PC-3 (cell line): ENCODE measurements at places on chromosomes 2 and 18. TPM values are rescaled to one million over a fixed set of nuclear protein-coding genes. Genes with fewer than 3 reads are reported as not detected.

DNA sequence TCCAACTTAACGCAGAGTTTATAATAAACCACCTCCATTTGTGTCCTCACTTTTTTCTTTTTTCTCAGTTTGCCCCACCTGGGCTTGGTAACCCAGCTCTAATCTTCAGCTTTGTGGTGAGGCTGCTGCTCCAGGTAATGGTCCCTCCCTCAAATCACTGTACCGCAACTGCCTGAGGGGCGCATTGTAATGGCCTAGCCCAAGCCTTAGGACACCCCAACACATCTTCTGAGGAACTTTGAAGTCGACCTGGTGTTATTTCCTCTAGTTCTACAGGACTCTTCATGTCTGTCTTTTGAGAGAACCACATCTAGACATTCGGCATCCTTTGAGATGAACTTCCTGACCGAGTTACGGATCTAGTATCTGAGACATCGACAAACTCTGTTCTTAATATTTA, 99.7 kb downstream of the PLEKHM3 start:
- no peak for DNase-seq

The SKA1 gene
- 11.6 and 17.2 TPM in 2 replicates for total RNA-seq

The ZSWIM2 gene
- total RNA-seq: not detected in 2 replicates

The CRYGD gene
- not detected in 2 replicates for total RNA-seq

The OSR1 gene
- 30.6 and 33.5 TPM in 2 replicates for total RNA-seq

GRCh38 chr2:36541891-36542595, 55.9 kb downstream of the FEZ2 start:
- no peak for DNase-seq

DNA sequence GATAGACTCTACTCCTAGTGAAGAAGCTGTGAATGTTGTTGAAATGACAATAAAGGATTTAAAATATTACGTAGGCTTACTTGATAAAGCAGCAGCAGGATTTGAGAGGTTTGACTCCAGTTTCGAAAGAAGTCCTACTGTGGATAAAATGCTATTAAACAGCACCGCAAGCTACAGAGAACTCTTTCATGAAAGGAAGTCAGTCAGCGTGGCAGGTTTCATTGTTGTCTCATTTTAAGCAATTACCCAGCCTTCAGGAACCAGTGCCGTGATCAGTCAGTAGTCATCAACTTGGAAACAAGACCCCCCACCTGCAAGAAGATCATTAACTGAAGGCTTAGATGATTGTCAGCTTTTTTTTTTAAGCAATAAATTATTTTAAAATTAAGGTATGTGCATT, 14.0 kb downstream of the USP14 start:
- no peak for DNase-seq

- no peak for DNase-seq
Observed at GRCh38 chr2:26300234-26300925, 45.6 kb upstream of the SELENOI start.

The HSPE1 gene
- 266 and 321 TPM in 2 replicates for total RNA-seq

GRCh38 chr18:47993409-47993808, 63.0 kb upstream of the SMAD2 start:
- no peak for DNase-seq

The SP140 gene
- total RNA-seq: 1.7 TPM in 1 of 2 replicates, not detected in the other

DNA sequence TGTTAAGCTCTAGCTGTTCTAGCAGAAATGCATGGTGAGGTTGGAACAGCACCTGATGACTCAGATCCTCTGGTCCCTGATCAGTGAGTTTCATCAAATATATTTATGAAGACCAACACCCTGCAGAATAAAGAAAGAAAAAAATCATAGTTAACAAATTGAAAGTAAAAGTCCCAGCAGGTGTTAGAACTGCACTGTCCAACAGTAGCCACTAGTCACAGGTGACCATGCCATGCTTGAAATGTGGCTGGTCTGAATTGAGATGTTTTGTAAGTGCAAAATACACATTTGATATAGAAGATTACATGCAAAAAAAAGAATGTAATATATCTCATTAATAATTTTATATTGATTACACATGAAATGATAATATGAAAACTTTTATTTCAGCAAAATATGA, 1010.7 kb upstream of the ZEB2 start:
- DNase-seq: peak; percentile 39

DNA sequence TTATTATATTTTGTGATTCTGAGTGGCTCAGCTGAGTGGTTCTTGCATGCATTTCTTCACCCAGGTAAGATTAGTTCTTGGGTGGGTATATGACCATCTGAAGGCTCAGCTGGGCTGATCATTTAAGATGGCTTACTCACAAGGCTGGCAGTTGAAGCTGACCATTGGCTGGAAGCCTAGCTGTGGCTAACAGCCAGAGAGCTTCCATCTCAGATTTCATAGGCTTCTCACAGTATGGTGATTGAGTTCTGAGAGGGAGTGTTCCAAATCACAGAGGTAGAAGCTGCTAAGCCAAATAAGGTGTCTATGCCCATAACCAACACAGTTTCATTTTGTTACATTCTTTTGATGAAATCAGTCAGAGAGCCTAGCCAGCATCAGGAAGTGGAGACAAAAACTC, 117.4 kb upstream of the RPRM start:
- DNase-seq: peak; percentile 92

GRCh38 chr2:85935746-85936208, 47.0 kb upstream of the ST3GAL5 start:
- DNase-seq: peak; percentile 70

DNA sequence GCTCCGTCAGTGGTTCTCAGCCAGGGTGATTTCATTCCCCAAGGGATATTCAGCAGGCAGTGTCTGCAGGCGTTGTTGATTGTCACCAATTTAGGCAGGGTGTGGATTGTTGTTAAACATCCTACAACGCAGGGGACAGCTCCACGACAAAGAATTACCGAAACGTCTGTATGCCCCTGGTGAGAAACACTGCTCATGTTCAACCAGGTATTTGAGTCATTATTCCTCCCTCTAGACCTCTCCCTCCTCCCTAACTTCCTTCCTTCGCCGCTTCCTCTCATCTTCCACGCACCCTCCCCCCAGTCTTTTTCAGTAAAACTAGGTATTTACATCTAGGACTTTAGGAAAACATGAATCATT, 50.8 kb downstream of the NCK2 start:
- peak; percentile 55 for DNase-seq

The DRC1 gene
- total RNA-seq: not detected in 2 replicates

The ME2 gene
- total RNA-seq: 21.9 and 29.1 TPM in 2 replicates

The MAP3K19 gene
- not detected in 2 replicates for total RNA-seq

- DNase-seq: no peak
Observed at GRCh38 chr2:65710356-65710755, 278.0 kb upstream of the SPRED2 start.

GRCh38 chr2:8219096-8219495, 462.8 kb upstream of the ID2 start:
- no peak for DNase-seq

The RMC1 gene
- 23.2 and 27.6 TPM in 2 replicates for total RNA-seq

DNA sequence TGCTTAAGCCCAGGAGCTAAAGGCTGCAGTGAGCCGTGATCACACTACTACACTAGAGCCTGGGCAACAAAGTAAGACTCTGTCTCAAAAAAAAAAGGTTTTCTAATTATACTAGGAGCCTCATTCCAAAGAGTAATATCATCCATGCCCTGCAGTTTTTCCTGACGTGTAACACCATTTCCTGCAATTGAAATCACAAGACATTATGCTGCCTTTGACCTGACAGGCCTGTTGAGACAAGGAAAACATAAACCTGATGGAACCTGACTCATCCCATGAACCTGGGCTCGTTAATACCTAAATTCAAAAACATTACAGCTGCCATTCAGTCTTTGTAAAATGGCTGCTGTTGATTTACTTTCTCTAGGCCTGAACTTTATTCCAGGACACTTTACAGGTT, 58.7 kb upstream of the PEX13 start:
- peak; percentile 78 for DNase-seq

The FAM117B gene
- total RNA-seq: 2.2 and 3.6 TPM in 2 replicates

GRCh38 chr18:55317864-55318263, 270.1 kb downstream of the TCF4 start:
- DNase-seq: no peak

DNA sequence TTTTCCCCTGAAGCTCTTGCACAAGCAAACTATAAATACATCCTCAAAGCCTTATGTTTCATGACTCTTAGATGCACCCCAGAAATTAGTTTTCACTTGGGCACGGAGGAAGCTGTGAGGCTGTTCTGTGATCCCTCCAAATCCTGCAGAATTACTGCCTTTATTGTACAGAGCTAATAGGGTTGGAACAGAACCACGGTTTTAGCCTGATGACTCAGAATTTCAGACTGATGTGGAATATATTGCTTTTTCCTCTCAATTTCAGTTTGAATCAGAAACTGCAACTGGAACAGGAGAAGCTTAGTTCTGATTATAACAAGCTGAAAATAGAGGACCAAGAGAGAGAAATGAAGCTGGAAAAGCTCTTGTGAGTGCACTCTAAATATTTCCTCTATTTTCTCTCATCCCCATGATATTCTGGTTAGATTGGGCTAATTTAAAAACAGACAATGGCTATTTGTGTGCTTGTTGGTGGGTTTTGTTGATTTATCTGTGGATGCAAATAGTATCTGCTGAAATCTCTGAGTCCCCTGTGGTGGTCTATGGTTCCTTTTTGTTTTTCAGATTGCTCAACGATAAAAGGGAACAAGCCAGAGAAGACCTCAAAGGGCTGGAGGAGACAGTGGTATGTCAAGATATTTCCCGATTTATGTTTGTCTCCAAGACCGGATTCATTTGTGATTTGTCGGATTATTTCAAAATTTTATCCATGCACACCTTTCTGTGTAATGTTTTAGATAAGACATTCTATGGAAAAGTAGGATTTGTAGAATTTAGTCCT, 38.2 kb upstream of the LYPD6B start:
- DNase-seq: no peak

DNA sequence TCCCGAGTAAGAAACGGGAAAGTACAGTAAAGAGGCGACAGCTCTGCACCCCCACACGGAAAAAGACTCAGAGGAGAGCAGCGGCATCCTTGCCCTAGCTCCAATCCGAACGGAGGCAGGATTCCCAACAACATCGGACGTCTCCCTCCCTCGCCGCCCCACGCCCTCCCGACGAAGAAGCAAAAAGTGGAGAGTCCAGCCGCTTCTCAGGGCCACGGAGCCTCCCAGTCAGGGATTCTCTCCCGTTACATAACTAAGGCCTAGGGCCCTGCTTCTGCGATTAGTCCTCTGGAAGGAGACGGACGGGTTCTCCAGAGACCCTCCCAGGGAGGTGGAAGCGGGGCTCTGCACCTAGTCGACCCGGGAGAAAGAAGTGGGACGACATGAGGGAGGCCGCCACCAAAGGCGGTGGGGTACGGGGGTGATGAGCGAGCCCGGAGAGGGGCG, 587 bp downstream of the SUMO1 start:
- peak; percentile 34 for DNase-seq

DNA sequence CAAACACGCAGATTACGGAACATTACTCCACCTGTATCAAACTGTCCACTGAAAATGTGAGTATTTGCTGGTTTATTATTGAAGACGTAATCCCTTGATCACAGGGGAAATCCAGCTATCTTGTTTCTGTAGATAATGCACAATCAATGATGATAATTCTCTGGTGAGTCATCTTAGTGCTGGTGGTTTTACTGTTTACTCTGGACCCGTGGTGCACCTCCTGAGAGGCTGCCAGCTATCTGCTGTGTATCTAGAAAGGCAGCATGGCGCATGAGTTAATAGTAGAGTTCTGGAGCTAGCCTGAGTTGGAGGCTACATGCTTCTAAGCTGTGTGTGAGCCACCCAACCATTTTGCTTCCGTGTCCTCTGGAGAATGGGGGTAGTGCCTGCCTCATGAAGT, 6.5 kb downstream of the NCAPH start:
- DNase-seq: peak; percentile 78
